ENCODE measurements at places on chromosomes 2 and 18. TPM values are rescaled to one million over a fixed set of nuclear protein-coding genes. Genes with fewer than 3 reads are reported as not detected.

- no peak for DNase-seq
Observed at GRCh38 chr2:85692039-85692645, 2.0 kb upstream of the GNLY start.

Gene CRYBA2
- not detected for total RNA-seq

GRCh38 chr2:157190151-157190550 lies 67.4 kb upstream of the GALNT5 start:
- peak; percentile 81 for DNase-seq

GRCh38 chr18:55252901-55253300 lies 293.6 kb upstream of the CCDC68 start:
- DNase-seq: no peak

Gene HJURP
- 3.5 TPM for total RNA-seq

DNA sequence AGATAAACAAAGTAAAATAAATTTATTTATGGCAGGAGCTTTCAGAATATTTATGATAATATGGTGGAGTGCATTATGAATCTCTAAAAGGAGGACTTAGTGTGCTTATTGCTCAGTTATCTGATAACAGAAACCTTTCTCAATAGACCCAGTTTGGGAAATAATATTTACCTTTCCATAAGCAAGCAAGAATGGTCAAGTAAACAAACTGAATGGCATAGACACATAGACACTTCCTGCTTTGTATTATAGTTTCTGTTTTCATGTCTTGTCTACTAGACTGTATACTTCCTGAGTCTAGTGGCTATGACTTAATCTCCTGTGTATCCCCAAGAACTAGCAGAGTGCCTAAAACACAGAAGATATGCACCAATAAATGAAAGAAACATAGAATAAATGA lies 87.8 kb downstream of the UPP2 start:
- DNase-seq: no peak

DNA sequence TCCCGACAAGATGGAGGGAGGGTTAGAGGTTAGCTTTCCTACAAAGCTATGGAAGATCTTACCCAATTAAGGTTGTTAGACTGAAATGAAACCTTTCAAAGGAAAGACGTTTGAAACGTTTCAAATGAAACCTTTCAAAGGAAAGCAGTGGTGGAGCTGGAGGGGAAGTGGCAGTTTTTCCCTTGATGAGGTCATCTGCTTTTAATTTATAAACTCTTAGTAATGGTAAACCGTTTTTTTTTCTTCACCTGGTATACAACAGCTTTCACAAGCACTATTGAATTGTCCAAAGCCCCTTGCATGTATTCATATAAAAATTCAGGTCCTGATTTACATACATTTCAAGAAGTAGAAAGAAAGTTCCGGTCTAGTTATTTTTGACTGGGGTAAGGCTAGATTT lies 7.4 kb downstream of the PMAIP1 start:
- DNase-seq: no peak

GRCh38 chr2:99670768-99671734 lies 181.2 kb upstream of the REV1 start:
- no peak for DNase-seq

DNA sequence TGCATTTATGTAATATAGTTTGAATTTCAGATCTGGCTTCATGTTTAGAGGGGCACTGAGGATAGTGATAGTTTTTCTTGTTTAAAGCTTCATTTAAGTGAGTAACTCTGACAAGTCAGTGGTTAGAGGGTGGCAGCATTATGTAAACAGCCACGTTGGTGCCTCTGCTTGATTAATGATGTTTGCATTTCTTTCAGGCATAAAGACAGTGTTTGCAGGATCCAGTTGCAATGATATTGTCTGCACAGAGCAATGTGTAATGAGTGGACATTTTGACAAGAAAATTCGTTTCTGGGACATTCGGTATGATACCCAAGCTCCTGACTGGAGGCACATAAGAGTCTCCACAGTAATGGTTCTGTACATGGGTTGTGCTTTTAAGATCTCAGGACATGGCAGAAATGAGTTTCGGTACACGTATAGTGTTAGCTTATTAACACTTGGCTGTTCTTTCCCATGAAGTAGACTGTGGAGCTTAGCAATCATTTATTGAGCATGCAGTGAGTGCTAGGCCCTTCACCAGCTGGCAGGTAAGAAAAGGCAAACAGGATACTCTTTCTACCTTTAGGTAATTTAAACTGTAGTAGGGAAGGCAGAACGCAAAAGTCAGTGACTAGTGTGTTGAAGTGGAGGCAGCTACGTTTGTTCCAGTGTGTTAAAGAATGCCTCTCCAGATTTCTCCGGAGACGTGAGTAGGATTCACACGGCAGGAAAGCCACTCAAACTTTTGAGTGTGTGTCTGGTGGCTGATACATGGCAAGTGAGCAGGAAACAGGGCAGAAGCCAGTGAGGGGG lies 17.4 kb upstream of the SAG start:
- no peak for DNase-seq

DNA sequence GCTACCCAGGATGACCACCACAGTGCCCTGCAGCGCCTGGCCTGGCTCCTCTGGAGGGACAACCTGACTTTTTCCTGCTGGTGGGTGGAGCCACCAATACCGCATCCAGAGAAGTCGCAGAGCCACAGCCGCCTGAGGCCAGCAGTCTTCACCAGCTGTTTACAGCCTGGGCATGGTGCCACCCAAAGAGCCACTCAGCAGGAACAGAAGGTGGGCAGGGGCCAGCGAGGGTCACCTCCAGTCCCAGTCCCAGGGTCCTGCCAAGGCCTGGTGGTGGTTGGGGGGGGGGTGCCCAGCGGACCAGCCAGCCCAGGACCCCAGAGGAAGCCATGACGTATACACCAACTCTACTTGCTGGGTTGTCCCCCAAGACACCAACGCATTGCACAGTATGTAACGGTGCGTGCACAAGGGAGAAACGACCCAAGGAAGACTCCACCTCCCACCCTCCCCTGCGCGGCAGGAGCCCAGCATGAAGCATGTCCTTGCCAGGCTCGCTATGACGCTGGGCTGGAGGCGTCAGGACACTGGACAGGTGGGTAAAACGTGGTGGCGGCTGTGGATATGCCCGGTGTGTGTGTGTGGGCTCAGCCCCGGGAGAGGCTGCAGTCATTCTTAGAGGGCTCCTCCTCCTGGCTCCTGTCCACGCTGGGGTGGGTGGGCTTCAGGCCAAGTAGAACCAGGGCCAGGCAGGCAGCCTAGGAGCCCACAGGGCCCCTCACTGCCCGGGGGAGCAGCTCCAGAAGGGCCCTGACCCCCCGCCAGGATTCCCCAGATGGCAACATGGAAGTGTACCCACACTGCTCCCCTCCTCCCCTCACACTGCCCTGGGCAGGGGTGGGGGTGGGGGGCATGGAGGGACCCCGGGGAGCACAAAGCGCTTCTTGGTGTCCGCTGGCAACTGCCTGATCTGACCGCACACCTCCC lies 49.3 kb downstream of the HS6ST1 start:
- peak; percentile 73 for DNase-seq

DNA sequence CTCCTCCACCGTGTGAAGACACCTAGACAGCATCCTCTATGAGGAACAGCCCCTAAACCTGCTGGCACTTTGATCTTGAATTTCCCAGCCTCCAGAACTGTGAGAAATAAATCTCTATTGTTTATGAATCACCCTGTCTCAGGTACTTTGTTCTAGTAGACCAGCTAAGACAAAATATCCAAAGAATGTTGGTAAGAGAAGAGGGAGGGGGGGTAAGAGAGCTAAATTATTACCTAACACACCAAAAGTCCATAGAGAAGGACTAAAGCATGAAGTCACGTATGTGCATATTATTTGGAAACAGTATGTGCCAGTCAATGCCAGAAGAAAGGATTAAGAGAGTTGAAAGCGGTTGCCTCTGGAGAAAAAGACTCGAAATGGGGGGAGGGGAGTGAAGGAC lies 211.0 kb downstream of the SP3 start:
- no peak for DNase-seq

GRCh38 chr2:231461516-231461971 lies 2.7 kb downstream of the NCL start:
- DNase-seq: no peak

DNA sequence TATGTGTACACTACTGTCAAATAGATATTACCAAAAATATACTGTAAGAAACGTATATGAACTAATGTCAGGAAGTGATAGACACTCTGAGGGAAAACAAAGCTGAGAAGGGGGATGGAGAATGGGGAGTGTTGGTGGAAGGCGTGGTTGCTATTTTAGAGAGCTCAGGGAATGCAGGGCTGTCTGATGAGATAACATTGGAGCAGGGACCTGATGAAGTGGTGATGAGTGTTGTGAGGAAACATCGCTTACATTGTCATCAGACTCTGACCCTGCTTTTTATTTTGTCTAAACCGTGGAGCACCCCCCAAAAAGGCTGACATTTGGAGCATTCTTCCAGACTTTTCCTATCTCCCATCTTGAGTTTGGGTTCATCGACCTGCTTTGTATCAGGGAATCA lies 194.7 kb downstream of the LTBP1 start:
- DNase-seq: no peak

Gene VAMP8
- 2.1 TPM for total RNA-seq

Gene RAB17
- not detected for total RNA-seq

DNA sequence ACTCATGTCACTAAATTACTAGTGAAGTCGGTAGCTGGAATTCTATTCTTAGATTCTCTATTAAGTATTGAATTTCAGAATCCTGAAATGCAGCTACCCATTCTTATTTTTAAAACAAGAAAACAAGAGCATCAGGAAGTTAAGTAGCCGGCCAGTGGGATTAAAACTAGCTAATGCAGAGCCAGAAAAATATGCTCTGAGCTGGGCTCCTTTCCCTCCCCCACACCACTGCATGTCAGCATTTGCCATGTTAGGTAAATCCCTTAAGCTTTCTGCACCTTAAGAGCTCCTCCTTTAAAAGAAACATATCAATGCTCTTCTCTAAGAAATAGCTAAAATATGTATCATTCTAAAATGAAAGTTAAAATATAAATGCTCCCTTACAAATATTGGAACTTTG lies 72.2 kb upstream of the MFF start:
- no peak for DNase-seq

Data from osteoblast (primary cell).